ENCODE measurements at places on chromosomes 16 and 17. TPM values are rescaled to one million over a fixed set of nuclear protein-coding genes. Genes with fewer than 3 reads are reported as not detected.

The TP53TG3B gene
- not detected for total RNA-seq

GRCh38 chr16:61324044-61324443 is 712.2 kb downstream of the CDH8 start:
- DNase-seq = no peak
- H3K27me3 ChIP-seq = no peaks in the 10 kb centered on the region
- no peak overlapping the region for H3K4me3 ChIP-seq
- H3K36me3 ChIP-seq = no peaks in the 10 kb centered on the region

The TMEM235 gene
- not detected for total RNA-seq

The WNT9B gene
- not detected for total RNA-seq

The OSBPL7 gene
- total RNA-seq = 38.8 TPM

The AXIN1 gene
- total RNA-seq = 44.0 TPM

DNA sequence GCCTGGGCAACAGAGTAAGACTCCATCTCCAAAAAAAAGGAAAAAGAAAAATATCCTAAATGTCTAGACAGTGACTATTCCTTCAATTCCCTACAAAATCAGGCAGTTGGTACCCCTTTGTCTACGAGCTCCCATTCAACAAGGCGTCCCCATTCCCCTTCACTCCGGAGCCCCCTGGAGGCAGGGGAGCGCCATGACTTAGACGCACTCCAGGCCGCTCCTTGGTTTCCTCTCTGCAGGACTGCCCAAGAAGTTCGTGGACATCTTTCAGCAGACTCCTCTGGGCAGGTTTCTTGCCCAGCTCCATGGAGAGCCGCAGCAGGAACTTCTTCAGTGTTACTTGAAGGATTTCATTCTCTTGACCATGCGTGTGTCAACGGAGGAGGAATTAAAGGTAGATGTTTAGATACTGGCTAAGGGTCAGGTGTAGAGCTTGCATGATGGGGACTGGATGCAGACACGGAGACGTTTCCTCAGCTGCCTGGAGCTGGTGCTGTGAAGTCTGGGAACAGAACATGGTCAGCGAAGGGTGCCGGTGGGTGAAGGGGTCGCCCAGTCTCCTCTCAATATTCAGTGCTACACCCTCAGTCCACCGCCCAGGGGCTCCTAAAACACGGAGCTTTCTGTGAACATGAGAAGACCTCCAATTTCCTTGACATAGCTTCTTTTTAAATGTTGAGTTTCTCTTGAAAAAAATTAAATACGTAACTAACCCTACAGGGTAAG is 53.3 kb upstream of the ENDOV start:
- no peak overlapping the region for H3K4me3 ChIP-seq
- peak; percentile 16 for DNase-seq
- no peaks in the 10 kb centered on the region for H3K27me3 ChIP-seq
- H3K4me1 ChIP-seq = peaks cover 2% of the 10 kb centered on the region
- peaks cover 91% of the 10 kb centered on the region for H3K36me3 ChIP-seq
- H3K27ac ChIP-seq = no peak overlapping the region

The CBFA2T3 gene
- total RNA-seq = 2.0 TPM

GRCh38 chr16:9330095-9330494 is 238.7 kb downstream of the HAPSTR1 start:
- no peak overlapping the region for H3K4me3 ChIP-seq
- no peak for DNase-seq
- H3K27me3 ChIP-seq = peaks cover 5% of the 10 kb centered on the region
- no peak overlapping the region for H3K27ac ChIP-seq

The CDH11 gene
- not detected for total RNA-seq

DNA sequence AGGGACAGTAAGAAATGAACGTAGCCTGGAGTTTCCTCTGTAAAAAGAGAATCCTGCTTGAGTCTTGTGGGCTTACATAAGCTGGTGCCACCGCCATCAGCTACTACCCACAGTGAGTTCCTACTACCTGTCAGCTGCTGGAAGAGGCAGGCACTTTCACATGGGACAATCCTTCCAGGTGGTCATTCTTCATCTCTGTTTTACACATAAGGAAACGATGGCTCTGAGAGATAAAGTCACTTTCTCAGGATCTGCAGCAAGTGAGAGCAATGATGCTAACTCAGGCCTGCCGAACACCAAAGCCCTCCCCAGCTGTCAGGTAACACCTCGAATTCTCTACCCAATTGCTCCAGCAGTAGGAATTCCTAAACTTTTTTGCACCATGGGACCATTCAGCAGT is 26.6 kb downstream of the PIK3R5 start:
- peaks cover 28% of the 10 kb centered on the region for H3K36me3 ChIP-seq
- no peak overlapping the region for H3K4me3 ChIP-seq
- peak overlapping the region; percentile 95 for H3K27ac ChIP-seq
- no peaks in the 10 kb centered on the region for H3K27me3 ChIP-seq

The KRTAP9-2 gene
- not detected for total RNA-seq

GRCh38 chr17:45689451-45689850 is 94.7 kb upstream of the CRHR1 start:
- H3K4me1 ChIP-seq = no peaks in the 10 kb centered on the region
- peaks cover 16% of the 10 kb centered on the region for H3K27me3 ChIP-seq
- DNase-seq = no peak
- H3K36me3 ChIP-seq = no peaks in the 10 kb centered on the region

DNA sequence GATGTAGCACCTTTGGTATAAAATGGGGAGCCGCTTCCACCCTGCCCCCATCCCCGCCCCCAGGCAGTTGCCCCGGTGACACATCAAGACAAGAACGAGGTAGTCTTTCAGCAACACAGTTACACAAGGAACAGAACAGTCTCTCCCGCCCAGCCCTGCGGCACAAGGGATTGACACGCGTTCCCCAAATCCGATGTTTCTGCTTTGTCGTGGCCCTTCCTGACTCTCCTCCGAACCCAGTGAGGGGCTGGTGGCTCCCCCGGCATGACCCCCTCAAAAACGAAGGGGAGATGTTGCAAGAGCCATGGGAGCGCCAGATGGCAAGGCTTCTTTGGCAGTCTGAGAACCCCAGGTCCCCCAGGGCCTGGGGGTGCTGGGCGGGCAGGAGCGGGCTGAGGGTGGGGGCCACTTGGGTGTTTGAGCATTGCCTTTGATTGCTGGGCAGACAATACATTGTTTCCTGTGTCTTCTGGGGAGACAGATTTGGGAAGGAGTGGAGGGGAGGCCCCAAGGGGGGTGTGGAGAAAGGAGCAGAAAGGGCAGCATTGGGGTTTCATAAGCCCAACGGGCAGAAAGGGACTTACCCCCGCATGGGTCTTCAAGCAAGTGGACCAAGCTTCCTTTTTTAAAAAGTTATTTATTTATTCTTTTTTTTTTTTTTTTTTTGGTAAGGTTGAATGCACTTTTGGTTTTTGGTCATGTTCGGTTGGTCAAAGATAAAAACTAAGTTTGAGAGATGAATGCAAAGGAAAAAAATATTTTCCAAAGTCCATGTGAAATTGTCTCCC is 16.6 kb downstream of the COL1A1 start:
- peaks cover 16% of the 10 kb centered on the region for H3K4me1 ChIP-seq
- H3K27ac ChIP-seq = no peak overlapping the region
- no peaks in the 10 kb centered on the region for H3K27me3 ChIP-seq
- no peak for DNase-seq
- no peaks in the 10 kb centered on the region for H3K36me3 ChIP-seq

GRCh38 chr16:62404842-62405611 is 368.8 kb upstream of the CDH8 start:
- H3K4me3 ChIP-seq = no peak overlapping the region
- no peak overlapping the region for H3K27ac ChIP-seq
- DNase-seq = no peak
- peaks cover 4% of the 10 kb centered on the region for H3K36me3 ChIP-seq
- H3K27me3 ChIP-seq = no peaks in the 10 kb centered on the region
- H3K4me1 ChIP-seq = no peaks in the 10 kb centered on the region

GRCh38 chr16:24999856-25000461 is 15.2 kb downstream of the ARHGAP17 start:
- no peak overlapping the region for H3K4me3 ChIP-seq
- no peaks in the 10 kb centered on the region for H3K27me3 ChIP-seq
- peaks cover 73% of the 10 kb centered on the region for H3K4me1 ChIP-seq
- no peak for DNase-seq
- peaks cover 4% of the 10 kb centered on the region for H3K36me3 ChIP-seq

The SEPTIN12 gene
- not detected for total RNA-seq

- H3K27me3 ChIP-seq = no peaks in the 10 kb centered on the region
- no peak for DNase-seq
- H3K36me3 ChIP-seq = no peaks in the 10 kb centered on the region
- H3K27ac ChIP-seq = peak overlapping the region; percentile 82
- H3K4me3 ChIP-seq = no peak overlapping the region
- peaks cover 65% of the 10 kb centered on the region for H3K4me1 ChIP-seq
These were observed 11.8 kb downstream of the CYB5B start for GRCh38 chr16:69435977-69436820.

DNA sequence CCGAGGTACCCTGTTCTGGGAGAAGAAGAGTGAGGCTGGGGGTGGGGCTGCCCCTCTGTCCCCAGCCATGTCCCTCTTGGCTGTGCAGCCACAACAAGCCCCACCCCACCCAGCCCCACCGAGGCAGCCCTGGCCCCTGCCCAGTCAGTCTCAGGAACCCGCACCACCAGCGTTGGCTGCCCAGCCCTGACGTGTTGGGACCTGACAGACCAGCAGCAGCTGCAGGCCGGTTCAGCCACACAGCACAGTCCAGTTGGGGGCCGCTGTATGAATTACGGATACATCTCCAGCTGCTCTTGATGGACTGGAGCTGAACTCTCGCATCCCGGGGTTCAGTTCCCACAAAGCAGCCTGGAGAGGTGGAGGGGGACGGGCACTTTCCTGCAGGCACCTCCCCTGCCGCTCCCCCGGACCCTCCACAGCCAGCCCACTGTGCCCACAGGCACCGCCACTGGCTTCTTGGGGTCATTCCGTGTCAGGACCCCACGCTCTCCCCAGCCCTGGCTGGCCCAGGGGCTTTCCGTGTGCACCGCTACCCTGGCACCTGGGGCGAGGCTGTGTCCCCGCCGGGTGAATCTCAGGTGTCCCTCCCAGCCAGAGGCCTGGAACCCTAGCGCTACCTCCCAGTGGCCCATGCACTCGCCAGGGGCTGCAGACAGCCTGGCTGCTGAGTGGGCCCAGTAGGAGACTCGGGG is 7.1 kb downstream of the CDH15 start:
- H3K4me3 ChIP-seq = no peak overlapping the region
- H3K4me1 ChIP-seq = peaks cover 13% of the 10 kb centered on the region

DNA sequence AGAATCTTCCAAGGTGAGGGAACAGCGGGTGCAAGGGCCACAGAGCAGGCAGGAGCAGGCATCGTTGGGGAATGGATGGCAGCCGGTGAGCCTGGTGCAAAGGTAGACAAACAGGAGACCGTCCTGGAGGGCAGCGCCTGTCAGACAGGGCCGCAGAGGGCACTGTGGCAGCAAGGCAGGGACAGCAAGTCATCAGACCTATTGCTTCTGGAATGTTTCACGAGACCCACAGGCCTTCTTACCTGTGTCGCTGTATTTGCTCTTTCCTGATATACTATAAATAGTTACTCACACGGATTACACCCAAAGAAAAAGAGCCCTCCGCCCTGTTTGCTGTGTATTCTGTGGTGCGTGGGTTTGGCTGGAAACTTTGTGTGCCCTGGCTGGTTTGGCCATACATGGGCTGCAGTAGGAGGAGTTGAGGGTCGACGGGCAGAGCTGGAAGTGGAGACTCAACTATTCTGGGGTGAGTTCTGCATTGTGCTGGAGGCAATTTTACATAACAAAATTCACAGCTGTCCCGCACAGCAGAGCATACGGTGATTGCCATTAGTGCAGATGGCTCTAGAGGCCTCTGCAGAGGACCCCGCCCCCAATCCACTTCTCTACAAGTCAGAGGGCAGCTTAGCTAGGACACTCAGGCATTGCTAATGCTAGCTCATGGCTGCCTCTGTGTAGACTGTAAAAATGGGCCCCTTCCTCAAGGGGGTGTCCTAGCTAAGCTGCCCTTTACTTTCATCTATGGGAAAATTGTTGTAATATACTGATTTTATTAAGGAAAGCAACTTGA is 18.6 kb upstream of the POLR3E start:
- peak overlapping the region; percentile 49 for H3K27ac ChIP-seq
- no peak for DNase-seq
- H3K36me3 ChIP-seq = peaks cover 9% of the 10 kb centered on the region
- H3K27me3 ChIP-seq = no peaks in the 10 kb centered on the region
- no peaks in the 10 kb centered on the region for H3K4me1 ChIP-seq

GRCh38 chr17:39800540-39800939 is 62.8 kb downstream of the GRB7 start:
- H3K4me3 ChIP-seq = peak overlapping the region; percentile 74
- peak; percentile 68 for DNase-seq
- no peaks in the 10 kb centered on the region for H3K27me3 ChIP-seq
- peak overlapping the region; percentile 99 for H3K27ac ChIP-seq

DNA sequence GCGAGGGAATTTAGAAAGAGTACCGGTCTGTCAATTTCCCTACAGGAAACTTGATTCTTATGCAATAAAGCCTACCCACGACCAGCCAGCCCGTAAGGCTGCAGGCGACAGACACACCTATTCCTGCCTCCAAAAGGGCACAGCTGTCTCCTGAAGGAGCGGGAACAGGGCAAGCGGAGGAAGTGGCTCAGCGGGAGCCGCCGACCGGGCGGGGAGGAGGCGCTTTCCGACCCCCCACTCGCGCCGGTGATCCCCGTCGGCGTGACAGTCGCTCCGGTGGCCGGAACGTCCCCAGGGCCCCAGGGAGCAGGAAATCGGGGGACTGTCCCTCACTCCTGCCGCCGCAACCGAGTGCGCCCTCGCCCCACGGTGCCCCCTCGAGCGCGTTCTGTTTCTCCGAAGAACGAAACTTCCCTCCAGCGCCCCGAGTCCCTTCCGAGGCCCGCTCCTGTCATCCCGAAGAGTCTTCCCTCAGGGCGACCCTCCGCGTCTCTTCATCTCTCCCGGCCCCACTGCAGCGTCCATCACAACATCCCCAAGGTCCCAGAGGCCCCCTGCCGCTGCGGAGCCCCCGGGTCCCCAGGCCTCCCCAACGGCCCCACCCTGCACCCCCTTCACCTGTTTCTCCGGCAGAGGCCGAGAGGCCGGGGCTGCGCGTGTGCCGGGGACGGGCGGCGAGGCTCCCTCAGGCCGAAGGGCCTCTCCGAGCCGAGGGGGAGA is 421 bp downstream of the STAT3 start:
- no peak for DNase-seq
- H3K4me1 ChIP-seq = peaks cover 60% of the 10 kb centered on the region
- peak overlapping the region; percentile 98 for H3K27ac ChIP-seq
- peak overlapping the region; percentile 94 for H3K4me3 ChIP-seq
- H3K27me3 ChIP-seq = no peaks in the 10 kb centered on the region
- H3K36me3 ChIP-seq = no peaks in the 10 kb centered on the region

Data from naive thymus-derived CD8-positive, alpha-beta T cell (primary cell).